KBM-7 (cell line): ENCODE measurements at places on chromosomes 7 and 10.
A peak's percentile ranks its signal among the peaks of the same experiment; 100 is the strongest.

DNA sequence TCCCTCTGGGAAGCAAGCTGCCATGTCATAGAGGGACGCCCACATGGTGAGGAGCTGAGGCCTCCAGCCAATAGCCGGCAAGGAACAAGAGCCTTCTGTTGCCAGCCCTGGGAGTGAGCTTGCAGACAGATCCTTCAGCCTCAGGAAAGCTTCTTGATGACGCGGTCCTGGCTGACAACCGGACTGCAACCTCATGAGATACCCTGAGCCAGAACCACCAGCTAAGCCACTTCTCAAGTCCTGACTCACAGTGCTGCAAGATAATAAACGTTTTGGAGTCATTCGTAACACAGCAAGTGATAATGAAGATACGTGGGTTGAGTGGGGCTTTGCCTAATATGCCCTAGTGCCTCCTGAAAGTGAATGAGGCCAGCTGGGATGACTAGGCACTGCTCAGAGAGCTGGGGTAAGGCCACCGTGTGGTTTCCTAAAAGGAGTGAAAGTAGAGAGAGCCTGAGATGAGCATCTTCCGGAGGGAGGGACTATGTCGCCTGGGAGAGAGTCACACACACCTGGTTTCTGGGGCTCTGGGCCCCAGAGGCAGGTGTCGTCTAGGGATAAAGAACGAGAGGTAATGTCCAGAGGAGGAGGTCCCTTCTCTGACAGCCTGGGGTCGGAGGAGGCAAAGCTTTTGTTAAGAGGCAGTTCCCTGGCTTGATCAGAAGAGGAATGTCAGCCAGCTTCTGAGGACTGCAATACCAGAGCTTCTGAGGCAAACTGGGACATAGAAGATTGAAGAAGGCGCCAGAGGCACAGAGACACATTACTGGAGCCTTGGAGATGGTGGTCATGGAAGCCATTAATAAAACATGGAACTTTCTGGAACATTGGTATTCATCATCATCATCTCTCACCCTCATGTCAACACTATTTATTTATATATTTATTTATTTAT lies 53.6 kb downstream of the PYROXD2 start:
- no peak for DNase-seq

GRCh38 chr10:61452151-61452651 lies 980 bp downstream of the TMEM26 start:
- no peak for DNase-seq

- DNase-seq = peak; percentile 8
Observed at GRCh38 chr7:95469848-95470247, 15.9 kb upstream of the ASB4 start.

DNA sequence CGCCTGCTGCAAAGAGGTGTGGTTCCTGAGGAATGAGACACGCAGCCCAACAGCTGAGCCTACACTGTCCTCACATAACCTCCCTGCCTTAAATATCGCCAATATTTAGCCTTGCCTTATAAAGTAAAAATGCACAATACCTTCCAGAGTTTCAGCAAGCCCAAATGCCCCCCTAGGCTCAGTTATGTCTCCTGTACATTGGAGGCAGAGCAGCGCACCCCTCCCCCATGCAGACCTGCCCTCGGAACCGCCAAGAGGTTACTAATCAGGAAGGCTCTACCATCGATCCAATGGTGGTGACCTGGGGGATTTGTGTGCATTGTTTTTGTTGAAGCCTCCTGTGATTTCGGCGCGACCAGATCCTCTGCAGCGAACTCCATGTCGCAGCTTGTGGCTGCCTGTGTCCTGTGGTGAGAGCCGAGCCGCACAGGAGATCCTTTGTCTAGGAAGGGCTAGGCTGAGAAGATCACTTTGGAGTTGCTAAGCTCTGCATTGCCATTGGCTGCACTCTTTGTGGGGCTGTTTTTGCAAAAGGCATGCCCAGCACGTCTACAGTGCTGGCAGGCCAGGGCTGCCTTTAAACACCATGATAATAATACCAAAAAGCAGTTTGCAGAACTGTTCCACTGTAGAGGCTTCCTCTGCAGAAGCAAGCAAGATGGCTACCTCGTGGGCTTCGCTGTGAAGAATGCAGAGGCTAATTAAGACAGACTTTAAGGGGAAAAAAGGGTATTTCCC lies 40.1 kb downstream of the TET1 start:
- DNase-seq = peak; percentile 89

- DNase-seq = no peak
Observed at GRCh38 chr7:71543396-71543795, 411.5 kb downstream of the GALNT17 start.

- no peak for DNase-seq
Observed at GRCh38 chr10:21039721-21040120, 142.6 kb upstream of the NEBL start.

DNA sequence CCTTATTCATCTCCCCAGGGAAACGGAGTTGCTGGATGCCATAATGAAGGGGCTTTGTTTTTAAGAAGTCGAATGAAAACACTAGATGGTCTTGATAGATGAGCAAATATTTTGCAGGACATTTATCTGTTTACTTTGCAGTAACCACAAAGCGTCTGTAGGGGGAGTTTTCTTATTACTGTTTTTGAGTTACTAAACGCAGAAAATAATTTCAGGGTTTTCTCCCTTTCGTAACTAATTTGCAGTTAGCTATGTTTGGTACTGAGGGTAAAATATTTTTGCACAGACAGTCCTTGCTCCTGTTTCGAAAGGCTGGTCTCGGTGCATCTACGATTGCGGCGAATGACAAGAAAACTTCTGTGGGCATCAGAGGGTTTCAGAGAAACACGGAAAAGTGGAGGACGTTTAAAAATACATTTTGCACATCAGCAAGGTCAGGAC lies 505.6 kb upstream of the MKI67 start:
- DNase-seq = peak; percentile 30

DNA sequence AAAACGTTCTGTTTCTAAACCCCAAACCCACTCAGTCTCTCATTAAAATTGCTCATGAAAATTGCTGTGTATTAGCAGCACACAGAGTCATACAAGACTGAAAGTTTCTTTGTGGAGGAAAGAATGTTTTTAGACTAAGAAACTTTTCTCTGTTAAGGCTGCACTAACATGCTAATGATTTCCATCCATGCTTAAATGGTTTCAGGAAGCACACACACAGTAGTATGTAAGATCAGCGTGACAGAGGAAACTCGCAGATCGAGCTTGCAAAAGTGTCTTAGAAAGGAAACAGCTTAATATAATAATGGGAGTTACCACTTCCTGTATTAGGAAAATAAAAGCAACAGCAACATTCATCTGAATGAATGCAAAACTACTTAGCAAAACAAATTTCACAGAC lies 112.7 kb downstream of the ICA1 start:
- peak; percentile 32 for DNase-seq

DNA sequence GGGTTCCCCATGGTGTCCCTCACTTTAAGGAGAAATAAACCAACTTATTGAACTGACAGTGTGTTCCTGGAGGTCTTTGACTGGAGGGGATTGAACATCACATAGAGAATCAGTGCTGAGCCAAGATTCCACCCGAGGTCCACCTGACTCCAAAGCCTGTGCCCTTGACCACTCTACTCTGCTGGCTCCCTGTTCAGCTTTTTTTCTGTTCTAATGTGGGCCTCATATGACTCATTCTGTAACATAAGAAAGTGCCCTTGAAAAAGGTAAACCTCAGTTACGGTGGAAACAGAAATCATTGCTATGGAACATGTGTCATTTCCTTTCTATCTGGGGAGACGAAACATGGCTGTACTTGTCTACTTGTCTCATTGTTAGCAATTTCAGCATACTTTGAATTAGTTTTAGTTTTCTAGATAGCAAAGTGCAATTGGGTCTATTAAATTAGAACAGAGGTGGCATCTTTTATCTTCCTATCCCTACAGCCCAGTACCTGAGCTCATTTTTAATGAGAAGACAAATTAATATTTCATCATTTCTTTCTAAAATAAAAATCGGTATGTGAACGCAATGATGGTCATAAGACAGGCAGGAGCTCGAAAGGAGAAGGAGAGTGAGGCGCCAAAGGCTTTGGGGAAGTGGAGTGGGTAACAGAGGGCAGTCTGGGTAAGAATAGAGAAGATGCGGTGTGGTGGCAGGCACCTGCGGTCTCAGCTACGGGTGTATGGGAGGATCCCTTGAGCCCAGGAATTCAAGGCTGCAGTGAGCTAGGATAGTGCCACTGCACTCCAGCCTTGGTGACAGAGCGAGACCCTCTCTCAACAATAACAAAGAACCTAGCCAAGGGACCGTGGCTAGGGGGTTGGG lies 1.5 kb downstream of the GSDME start:
- peak; percentile 57 for DNase-seq
